ENCODE measurements at places on chromosomes 2 and 18.

- no peak for DNase-seq
These were observed 2.8 kb downstream of the GCFC2 start for GRCh38 chr2:75707901-75708300.

GRCh38 chr18:36813824-36814223 is 15.0 kb downstream of the TPGS2 start:
- no peak for DNase-seq

GRCh38 chr18:26634631-26635030 is 86.3 kb upstream of the KCTD1 start:
- no peak for DNase-seq

GRCh38 chr2:163573652-163574051 is 162.2 kb downstream of the FIGN start:
- DNase-seq = no peak

DNA sequence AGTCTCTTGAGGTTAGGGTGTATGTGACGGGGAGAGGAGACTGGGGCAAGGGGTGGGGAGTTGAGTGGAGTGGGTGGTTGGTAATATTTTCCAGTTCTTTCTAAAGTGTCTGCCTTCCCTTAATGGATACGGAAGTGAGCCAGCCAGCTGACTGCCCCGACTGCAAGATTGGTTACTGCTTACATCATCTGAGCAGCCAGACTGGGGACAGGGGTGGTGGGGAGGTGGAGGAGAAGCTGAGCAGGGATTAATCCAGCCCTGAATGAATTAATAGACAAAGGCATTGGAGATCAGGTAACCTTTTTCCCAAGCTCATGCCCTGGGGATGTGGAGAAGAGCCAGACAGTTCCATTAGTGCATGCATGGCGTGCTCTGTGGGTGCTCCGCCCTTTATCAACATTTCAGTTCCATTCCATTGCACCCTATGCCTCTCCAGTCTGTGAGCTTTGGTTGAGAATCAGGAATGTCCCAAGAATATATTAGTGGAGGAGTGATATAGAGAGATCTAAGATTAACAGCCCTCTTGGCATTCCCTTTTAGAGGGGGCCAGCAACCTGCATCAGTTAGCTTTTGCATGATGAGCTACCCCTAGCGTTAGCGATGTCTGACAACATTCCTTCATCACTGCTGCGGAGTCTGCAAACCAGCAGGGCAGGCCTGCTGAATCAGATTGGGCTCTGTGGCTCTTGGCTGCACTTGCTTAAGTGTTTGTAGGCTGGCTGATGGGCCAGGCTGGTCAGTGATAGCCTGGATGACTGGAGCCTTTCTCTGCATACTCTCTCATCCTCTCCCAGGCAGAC is 67.4 kb downstream of the TNP1 start:
- DNase-seq = peak; percentile 81

DNA sequence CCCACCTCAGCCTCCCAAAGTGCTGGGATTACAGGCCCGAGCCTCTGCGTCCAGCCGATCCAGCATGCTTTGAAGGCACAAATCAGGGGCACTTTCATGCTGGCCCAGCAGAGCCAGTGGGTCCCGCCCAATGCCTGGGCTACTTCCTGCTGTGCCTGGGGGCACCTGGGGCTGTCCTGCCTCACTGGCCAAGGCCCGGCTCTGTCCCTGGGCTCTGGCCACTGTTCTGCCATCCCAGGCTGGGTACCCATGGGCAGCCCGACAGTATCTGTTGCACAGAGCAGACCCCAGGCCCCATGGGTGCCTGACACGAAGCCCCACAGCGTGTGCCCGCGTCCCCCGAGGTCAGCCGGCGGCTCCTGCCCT is 6.8 kb upstream of the GAL3ST2 start:
- no peak for DNase-seq

DNA sequence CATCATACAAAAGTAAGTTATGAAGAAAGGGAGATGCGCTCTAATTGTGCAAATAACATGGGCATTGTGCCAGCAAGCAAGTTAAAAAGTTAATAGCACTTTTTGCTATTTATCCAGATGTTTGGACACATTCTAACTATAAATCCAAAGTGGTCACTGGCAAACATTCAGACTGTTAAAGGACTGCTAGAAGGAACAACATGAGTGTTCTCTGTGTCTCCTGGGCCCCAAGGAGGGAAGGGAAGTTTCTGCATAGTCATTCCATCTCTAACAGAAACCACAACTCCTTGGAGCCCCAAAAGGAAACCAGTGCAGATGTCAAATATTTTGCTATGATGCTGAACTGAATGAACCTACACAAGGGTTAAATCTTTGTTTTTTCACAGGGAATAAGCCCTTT is 213.3 kb upstream of the HNRNPA3 start:
- peak; percentile 82 for DNase-seq
